ENCODE measurements at places on chromosomes 1 and 21. TPM values are rescaled to one million over a fixed set of nuclear protein-coding genes. Genes with fewer than 3 reads are reported as not detected.

OR10Z1 gene
- not detected for total RNA-seq

BCAS2 gene
- 42.7 TPM for total RNA-seq

PRAMEF6 gene
- total RNA-seq: not detected

NPHS2 gene
- total RNA-seq: not detected

MRPL20 gene
- 126 TPM for total RNA-seq

GRCh38 chr1:16189003-16189402, 23.4 kb downstream of the ARHGEF19 start:
- H3K36me3 ChIP-seq: no peaks in the 10 kb centered on the region
- no peak overlapping the region for H3K4me3 ChIP-seq
- no peak for DNase-seq
- H3K27me3 ChIP-seq: no peaks in the 10 kb centered on the region
- no peaks in the 10 kb centered on the region for H3K4me1 ChIP-seq

- H3K36me3 ChIP-seq: peaks cover 14% of the 10 kb centered on the region
- H3K4me1 ChIP-seq: peaks cover 5% of the 10 kb centered on the region
- no peak overlapping the region for H3K27ac ChIP-seq
- no peak for DNase-seq
- peaks cover under 1% of the 10 kb centered on the region for H3K27me3 ChIP-seq
These were observed 164.9 kb downstream of the DYRK1A start for GRCh38 chr21:37531431-37531932.

DNA sequence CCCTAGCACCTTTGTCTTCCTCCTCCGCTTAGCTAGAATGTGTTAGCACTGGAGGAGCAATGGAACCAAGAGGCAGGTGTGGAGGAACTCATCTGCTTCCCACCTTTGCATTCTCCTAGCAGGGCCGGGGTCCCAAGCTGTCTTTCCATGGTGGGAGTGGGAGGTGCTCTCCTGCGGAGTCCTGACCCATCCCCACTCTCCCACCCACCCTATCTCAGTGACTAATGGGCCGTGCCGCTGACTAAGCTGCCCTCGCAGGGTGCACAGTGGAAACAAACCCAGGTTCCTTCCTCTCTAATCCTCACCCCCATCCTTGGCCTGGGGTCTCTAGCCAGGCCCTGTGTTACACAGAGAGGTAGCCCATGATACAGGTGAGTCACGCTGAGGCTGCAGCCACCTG, 177.5 kb downstream of the HIVEP3 start:
- H3K4me3 ChIP-seq: no peak overlapping the region
- no peaks in the 10 kb centered on the region for H3K36me3 ChIP-seq
- no peak for DNase-seq

GRCh38 chr1:12386130-12386529, 156.3 kb downstream of the VPS13D start:
- no peak overlapping the region for H3K4me3 ChIP-seq

DNA sequence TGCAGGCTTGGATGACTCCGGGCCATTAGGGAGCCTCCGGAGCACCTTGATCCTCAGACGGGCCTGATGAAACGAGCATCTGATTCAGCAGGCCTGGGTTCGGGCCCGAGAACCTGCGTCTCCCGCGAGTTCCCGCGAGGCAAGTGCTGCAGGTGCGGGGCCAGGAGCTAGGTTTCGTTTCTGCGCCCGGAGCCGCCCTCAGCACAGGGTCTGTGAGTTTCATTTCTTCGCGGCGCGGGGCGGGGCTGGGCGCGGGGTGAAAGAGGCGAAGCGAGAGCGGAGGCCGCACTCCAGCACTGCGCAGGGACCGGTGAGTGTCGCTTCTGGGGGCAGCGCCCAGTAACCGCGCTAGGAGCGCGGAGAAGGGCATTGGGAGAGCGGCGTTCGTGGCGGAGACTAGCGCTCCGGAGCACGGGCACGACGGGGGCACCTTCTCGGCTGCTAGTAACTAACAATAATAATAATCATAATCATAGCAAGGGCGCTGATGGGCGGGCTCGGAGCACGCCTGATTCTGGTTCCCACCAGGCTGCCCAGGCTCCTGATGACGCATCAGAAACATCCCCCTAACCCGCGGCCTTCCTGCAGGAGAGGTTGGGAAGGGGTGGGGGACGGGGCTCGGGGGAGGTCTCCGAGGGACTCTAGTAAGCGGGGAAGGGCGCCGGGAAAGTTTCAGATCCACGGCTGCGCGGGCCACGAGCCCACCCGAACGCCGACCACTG, at the start of gene MX1:
Gene MX1, plus strand, starts transcription at position 286 of the 722 bp plus-strand sequence. CDS start 5,832 bp downstream, outside the sequence.
- H3K4me1 ChIP-seq: peaks cover 26% of the 10 kb centered on the region
- no peaks in the 10 kb centered on the region for H3K36me3 ChIP-seq
- DNase-seq: peak; percentile 68
- H3K27me3 ChIP-seq: peaks cover 69% of the 10 kb centered on the region
- peak within 1 kb of the TSS; percentile 76 for H3K4me3 ChIP-seq

DNA sequence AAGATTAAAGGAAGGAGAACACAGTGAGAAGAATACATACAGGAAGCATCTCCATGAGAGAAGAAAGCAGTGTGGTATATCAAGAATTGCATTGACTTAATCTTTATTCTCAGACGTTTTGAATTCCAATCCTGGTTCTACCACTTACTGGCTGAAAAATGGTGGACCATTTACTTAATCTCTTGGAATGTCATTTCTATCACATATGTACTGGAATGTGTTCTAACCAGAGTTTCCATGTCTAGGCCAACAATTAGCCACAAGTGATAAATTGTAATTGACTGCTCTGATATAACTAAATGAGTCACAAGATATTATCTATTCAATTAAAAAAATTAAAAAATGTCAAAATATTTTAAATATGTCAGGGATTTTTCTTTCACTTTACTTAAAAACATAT, 626.1 kb downstream of the PTPRC start:
- no peak overlapping the region for H3K4me3 ChIP-seq
- no peaks in the 10 kb centered on the region for H3K4me1 ChIP-seq
- H3K27ac ChIP-seq: no peak overlapping the region
- H3K36me3 ChIP-seq: no peaks in the 10 kb centered on the region
- DNase-seq: no peak

GRCh38 chr1:79791488-79792218, 785.1 kb upstream of the ADGRL4 start:
- H3K36me3 ChIP-seq: peaks cover 7% of the 10 kb centered on the region
- no peak overlapping the region for H3K27ac ChIP-seq
- no peaks in the 10 kb centered on the region for H3K4me1 ChIP-seq
- H3K4me3 ChIP-seq: no peak overlapping the region
- DNase-seq: no peak
- no peaks in the 10 kb centered on the region for H3K27me3 ChIP-seq

- peaks cover 87% of the 10 kb centered on the region for H3K27me3 ChIP-seq
- H3K27ac ChIP-seq: no peak overlapping the region
- peaks cover 14% of the 10 kb centered on the region for H3K4me1 ChIP-seq
These were observed 49.0 kb upstream of the CD34 start for GRCh38 chr1:207959910-207960309.

All from WTC11 (cell line).